ENCODE measurements at places on chromosomes 1 and 21.

DNA sequence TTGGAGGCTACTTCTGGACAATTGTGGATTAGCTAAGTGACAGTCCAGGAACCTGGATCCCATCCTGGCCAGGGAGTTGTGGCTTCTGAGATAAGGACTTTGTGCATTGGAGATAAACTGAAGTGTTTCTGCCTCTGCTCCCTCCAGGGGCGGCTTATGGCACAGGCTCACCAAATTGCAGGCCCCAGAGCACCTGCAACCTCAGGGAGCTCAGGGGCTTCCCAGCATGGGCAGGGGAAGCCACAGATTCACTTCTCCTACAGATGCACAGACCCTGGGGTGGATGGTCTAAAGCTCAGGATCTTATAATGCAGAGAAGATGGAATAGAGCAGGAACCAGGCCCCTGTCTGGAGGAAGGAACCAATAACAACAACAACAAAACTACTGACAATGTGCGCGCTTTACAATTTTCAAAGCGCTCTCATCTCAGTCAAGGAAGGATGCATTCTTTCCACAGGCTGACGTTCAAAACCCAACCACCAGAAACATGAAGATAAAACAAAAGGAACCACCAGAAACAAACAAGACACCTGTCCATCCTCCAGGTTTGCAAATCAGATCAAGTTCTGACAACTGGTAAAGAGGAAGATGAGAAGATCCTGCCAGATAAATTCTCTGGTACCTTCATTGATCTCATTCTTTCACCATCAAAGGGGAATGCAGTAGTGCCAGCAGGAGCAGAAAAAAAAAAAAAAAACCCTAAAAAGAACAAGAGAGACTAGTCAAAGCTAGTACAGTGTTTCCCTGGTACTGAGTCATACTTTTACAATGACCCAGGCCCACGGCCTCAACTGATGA, 121.0 kb upstream of the IRF2BP2 start:
- no peak for DNase-seq

- no peak for DNase-seq
These were observed 14.2 kb upstream of the RGS4 start for GRCh38 chr1:163055005-163055404.

GRCh38 chr1:41341772-41342562, 19.3 kb upstream of the FOXO6 start:
- DNase-seq, result no peak

DNA sequence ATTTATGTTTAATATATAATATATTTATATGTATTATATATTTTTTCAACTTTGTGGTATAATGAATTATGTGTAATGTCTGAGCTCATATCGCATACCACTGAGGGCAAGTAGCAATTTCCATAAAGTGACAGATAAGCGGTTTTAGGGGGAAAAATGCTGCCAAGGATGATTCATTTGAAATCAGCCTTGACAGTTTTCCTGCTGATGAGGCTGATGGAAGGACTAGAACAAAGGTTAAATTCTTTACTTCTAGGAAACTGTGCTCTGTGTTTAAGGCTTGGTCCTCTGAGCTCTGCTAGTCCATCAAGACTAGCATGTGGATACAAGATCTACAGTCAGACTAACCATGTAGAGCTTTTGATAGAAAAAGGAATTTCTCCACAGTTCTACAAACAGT, 19.3 kb upstream of the DDAH1 start:
- DNase-seq, result no peak

DNA sequence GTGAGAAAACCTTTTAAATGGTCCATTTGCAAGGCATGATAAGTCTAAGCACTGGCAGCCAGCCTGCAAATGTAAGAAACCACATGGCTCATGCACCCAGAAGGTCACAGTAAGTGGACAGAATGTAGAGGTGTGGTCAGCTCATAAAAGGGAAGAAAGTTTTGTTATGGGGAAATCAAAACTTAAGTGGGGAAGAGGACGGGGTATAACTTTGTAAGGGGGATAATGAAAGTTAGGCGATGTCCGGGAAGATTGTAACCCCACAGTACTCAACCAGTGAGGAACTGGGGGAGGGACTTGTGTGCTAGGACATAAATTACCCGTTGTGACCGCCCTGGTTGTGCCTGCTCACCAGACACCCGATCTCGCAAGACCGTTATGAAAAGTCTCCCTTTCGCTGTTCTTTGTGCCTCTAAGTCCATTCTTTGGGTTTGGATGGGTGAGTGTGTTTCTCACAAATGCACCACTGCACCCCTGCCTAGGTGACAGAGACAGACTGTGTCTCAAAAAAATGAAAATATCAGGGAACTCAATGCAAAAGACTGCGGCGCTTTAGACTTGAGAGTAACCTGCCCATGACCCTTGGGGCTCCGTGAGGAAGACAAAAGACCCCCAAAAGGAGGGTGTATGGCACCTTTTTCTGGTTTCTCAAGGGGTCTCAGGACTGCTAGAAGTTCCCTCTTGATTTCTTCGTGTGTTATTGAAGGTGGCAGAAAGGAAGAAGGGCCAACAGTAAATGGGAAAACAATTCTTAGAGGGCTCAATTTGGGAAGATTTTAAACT, 28.6 kb upstream of the ZNF496 start:
- DNase-seq, result no peak

DNA sequence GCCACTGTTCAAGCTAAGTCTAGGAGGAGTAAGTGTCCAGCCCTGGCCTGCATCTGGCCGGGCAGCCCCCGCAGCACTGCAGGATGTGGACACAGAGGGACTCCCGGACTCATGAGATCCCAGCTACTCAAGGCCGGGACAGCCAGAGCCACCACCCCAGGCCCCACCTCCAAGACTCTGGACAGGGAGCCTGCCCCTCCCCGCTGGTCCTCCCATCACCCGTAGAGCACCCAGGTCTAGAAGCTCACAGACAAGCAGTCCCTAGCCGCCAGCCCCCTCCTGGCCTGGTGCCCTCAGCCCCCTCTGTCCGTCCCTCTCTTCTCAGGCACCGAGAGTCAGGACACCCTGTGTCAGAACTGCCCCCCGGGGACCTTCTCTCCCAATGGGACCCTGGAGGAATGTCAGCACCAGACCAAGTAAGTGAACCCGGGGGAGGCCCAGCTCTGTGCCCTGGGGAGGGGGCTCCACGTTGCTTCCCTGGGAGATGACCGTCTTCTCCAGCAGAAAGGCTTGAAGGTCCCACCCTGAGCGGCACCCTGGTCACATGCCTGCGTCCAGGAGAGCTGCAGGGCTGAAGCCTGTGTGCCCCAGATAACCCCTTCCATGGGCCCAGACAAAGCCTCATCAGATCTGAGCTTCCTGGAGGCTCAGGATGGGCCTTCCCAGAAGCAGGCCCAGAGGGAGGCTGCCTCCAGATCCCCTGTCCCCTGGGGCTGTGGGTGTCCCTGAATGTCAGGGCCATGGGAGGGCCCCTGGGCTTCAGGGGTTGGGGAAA, 4.3 kb downstream of the TNFRSF14 start:
- DNase-seq, result no peak
